Endothelial cell (in vitro differentiated cells): ENCODE measurements at places on chromosomes 1 and 21. TPM values are rescaled to one million over a fixed set of nuclear protein-coding genes. Genes with fewer than 3 reads are reported as not detected.

- DNase-seq = no peak
These were observed 493 bp upstream of the ELOA start for GRCh38 chr1:23742670-23743286.

DNA sequence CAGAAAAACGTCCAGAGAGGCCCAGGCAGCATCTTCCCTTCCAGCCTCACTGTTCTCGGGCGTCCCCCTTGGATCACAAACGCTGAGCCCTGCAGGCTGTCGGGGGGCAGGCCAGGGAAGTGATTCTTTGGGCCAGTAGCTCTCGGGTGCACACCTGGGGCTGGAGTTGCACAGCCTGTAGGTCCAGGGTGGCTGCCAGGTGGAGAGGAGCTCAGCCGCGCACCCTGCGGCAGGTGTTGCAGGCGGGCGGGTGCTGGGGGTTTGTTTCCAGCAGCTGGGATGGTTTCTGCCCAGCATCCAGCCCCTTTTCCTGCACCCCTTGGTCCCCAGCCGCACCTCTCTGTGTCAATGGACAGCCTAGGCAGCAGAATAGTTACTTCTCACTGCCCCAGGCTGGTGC, 15.7 kb downstream of the PRDM16 start:
- no peak for DNase-seq

DNA sequence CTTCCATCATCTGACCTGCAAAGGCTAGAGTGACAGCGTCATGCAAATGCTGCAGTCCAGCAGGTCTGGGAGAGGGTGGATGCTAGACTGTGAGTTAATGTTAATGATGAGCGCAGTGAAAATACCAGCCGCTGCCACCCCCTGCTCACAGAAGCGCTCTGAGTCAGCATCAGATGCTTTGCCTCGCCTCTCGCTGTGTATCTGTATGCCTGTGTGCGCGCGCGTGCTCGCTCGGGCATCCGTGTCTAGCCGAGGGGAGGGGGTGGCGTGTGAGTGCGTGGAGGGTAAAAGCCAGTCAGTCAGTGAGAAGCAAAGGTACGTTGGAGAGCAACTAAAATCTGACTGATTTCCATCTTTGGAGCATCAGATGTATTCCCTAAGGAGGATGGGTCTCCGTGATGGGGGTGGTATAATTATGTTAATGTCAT, 858.7 kb downstream of the USP25 start:
- peak; percentile 46 for DNase-seq

GRCh38 chr1:177142791-177143271, 21.7 kb downstream of the ASTN1 start:
- DNase-seq = no peak

DNA sequence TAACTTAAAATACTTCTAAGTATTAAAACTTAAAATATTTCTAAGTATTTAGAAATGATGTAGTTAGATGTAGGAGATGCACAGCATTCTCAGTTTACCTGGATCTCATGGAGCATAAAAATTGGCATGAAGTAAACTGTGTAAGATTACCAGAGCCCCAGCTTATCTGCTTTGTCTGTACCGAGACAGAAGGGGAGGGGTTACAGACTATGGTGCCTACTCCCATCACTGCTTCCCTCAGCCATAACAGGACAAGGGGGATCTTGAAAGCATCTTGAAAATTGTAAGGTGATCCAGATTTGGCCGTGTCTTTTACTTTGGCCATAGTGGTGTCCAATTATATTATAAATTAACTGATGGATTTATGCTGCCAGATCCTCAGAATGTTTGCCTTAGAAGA, 18.8 kb downstream of the NRDC start:
- DNase-seq = no peak

DNA sequence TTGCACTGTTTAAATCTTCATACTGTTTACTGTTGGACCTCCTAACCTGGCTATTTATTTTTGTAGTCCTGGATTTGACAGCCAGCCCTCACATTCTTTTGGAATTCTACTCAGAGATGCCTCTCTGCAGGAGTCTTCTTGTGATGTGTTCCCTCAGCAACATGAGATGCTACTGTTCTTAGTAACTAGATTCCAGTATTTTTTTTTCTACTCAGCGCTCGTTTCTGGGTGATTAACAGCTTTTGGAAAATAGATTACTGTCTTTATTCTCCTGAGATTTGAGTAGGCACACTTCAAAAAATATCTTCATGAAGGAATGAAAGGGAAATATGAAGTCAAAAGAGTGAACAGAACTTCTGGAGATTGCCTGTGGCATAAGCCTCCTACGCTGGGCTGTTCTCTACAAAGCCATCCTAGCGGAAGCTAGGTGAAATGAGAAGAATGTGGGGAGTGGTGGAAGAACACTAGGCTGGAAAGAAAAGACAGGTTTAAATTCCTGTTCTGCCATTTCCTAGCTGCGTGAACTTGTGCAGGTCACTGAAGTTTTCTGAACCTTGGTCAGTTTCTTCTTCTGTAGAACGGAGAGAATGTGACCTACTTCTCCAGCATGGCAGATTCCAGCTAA, 75.9 kb downstream of the LRRC8C start:
- no peak for DNase-seq

- no peak for DNase-seq
These were observed 763.6 kb downstream of the ADGRL2 start for GRCh38 chr1:82564333-82564732.

DNA sequence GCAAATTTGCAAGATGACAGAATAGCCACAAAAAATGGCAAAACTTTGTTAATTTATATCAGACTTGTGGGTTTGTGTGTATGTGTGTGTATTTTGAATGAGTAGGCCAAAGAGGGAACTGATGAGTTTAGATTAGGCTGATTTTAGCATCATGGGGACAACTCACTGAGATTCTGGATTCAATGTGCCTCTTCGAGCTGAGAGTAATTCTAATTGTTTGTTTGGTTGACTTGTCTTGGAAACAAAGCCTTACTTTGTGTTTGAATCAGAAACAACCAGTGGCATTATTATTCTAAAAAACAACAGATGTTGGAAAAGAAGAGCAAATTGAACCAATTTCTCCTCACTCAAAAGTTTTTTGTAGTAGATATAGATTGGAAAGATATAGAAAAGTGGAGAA, 40.5 kb upstream of the C21orf91 start:
- no peak for DNase-seq

DNA sequence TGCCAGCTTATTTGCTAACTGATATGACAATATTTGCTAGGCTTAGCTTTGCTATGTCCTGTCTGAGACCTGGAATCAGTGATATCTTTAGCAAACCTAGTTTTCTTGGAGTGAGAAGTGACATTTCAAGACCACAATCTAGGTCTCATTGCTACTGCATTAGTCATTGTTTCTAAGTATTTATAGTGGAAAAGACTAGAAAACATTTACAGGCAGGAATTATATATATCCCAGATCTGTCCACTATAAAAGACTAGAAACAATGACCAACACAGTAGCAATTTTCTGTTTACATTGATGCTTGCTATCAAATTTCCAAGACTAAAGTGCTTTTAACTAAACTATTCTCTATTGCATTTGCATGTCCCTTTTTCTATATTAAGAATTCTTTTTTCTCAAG, 5.0 kb upstream of the RGS18 start:
- no peak for DNase-seq

GRCh38 chr1:21956720-21957552, 19.8 kb upstream of the HSPG2 start:
- no peak for DNase-seq

- no peak for DNase-seq
These were observed 14.3 kb upstream of the CXADR start for GRCh38 chr21:17498586-17498985.

DNA sequence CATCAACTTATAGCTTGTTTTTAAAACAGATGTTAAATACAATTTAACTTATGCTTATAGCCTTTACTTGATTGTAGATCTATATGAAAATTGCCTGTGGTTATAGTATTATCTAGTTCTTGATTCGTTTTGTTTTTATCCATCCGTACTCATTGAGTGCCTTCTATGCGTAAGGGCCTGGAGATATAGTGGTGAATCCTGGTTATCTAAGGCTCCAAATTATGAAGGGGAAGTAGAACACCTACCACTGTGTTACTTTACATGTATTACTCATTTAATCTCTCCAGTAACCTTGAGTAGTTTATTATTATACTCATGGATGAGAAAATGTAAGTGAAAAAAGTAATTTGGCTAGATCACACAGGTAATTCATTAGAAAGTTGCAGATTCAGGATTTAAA, 121.8 kb downstream of the OSBPL9 start:
- no peak for DNase-seq

GRCh38 chr21:25115021-25115420, 492.3 kb downstream of the MRPL39 start:
- DNase-seq = no peak

- DNase-seq = no peak
These were observed 213.4 kb downstream of the ST6GALNAC3 start for GRCh38 chr1:76287917-76288316.

GRCh38 chr1:164155347-164155746, 403.6 kb upstream of the PBX1 start:
- no peak for DNase-seq

DNA sequence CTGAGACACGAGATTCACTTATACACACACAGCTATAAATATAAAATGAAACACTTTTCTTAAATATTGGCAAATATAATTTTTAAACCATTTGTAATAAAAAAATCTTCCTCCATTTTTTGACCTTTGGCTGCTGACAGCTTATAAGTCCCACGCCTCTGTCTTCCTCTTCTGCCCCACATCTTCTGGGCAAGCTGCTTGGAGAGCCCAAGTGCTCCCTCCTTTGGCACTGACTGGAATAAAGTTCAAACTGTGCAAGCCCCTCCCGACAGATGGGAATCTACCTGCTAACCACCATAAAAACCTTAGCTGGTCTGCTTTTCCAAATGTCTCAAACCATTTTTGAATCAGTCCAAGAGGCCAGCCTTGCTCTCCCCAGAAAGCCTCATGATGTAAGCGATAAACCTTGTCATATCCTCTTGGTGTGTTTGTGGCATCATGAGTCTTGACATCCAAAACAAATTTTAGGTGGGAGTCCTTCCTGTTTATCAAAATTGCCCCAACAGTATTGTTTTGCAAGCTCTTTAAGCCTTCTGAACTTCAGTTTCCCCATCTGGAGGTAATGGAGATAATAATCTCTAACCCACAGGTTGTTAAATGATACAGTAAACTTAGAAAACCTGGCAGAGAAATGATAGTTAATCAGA, 99.8 kb downstream of the SNX7 start:
- peak; percentile 14 for DNase-seq

- DNase-seq = no peak
These were observed 122.1 kb upstream of the SERBP1 start for GRCh38 chr1:67552336-67552759.

DNA sequence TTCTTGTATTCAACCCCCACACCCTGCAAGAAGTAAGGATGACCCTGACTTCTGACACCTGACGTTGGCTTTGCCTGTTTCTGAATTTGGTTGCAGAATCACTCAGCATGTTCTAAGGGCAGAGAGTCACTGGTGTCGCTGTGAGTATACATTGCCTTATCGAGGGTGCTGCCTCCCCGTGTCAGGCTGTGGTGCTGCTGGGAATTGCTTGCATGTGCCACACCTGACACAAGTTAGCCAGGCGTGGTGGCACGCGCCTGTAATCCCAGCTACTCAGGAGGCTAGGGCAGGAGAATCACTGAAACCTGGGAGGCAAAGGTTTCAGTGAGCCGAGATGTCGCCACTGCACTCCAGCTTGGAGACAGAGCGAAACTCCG, 45.9 kb downstream of the WDR4 start:
- DNase-seq = peak; percentile 28

GRCh38 chr1:101980974-101981373, 15.8 kb downstream of the OLFM3 start:
- DNase-seq = no peak

DNA sequence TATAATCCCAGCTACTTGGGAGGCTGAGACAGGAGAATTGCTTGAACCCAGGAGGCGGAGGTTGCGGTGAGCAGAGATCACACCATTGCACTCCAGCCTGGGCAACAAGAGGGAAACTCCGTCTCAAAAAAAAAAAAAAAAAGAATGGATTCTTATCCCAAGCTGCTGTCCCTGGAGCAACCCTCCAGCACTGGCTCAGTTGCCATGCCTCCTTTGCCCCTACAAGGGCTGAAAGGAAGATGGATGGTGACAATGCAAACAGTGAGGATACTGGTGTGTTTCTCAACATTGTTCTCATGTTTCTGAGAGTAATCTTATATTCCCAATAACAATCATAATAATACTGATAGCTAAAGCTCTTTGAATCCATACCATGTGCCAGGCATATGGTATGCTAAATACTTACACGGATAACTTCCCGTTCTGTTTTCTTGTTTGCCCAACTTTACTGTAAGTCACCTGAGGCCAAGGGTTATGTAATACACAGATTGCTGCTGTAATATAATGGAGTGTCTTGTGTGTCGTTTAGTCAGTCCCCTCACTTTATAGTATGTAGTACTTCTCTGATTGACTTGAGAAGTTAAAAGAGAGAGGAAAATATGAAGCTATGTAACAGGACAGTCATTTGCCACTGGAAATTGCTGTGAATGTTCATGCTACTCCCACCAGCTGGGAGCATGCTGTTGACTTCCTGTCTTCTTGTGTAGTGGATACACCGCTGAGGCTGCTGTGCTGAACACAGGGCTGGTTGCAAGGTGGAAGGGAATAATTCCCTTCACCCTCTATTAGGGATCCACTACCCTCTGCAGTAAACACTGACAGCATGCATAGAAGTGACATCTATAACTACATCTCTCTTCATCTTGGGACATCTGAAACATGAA, 153.6 kb downstream of the CNIH3 start:
- no peak for DNase-seq

GRCh38 chr21:32572574-32573420, 12.5 kb downstream of the TCP10L start:
- DNase-seq = no peak

DNA sequence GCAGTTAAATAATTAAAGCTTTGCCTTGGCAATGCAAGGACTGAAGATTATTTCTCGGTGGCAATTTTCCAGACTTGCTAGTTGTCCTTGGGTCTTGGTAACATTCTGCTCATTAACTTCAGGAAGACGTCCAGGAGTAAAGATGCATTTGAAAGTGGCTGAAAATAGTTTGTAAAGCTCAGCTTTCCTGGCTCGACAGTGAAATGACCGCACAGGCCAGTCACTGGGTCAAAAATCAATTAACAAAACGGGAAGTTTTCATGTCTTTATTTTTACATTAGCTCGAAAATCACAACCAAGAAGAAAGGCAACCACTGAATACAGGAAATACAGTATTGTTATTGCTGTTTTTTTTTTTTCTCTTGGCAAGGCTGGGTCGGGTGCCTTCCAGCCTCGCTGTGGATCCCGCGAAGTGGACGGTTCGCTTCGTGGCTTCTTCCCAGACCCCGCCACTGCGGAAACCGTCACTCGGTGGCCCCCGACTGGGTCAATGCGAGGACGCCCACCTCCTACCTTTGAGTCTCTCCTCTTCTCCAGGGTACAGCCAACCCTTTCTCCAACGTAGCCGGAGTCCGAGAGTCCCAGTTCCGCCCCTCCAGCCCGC, 479 bp upstream of the SNX7 start:
- no peak for DNase-seq

GRCh38 chr21:26758083-26758880, 86.9 kb downstream of the ADAMTS1 start:
- DNase-seq = no peak

LTN1 gene
- 23.6 TPM for total RNA-seq

EXO1 gene
- 6.5 TPM for total RNA-seq

CLDN17 gene
- total RNA-seq = not detected

TESK2 gene
- 8.0 TPM for total RNA-seq

UTS2 gene
- not detected for total RNA-seq

BRWD1 gene
- 43.8 TPM for total RNA-seq

SYT6 gene
- 2.1 TPM for total RNA-seq

SMCP gene
- not detected for total RNA-seq

HSD3B1 gene
- total RNA-seq = not detected

TEDDM1 gene
- total RNA-seq = not detected

TSSK3 gene
- 0.67 TPM for total RNA-seq

OR10Z1 gene
- total RNA-seq = not detected

TLCD4 gene
- total RNA-seq = 0.41 TPM

FLG2 gene
- not detected for total RNA-seq

ARHGAP30 gene
- 0.23 TPM for total RNA-seq

OPRD1 gene
- total RNA-seq = 9.7 TPM

TIAM1 gene
- 131 TPM for total RNA-seq
